BJ (cell line): ENCODE measurements at places on chromosomes 6 and 20. TPM values are rescaled to one million over a fixed set of nuclear protein-coding genes. Genes with fewer than 3 reads are reported as not detected.

The CYP39A1 gene
- 0.05 TPM in 1 of 2 replicates, not detected in the other for polyA plus RNA-seq

The RAMACL gene
- polyA plus RNA-seq, result 0.26 and 0.32 TPM in 2 replicates

The ADGRF5 gene
- polyA plus RNA-seq, result not detected in 2 replicates

The SPTLC3 gene
- polyA plus RNA-seq, result 0.27 and 0.36 TPM in 2 replicates

DNA sequence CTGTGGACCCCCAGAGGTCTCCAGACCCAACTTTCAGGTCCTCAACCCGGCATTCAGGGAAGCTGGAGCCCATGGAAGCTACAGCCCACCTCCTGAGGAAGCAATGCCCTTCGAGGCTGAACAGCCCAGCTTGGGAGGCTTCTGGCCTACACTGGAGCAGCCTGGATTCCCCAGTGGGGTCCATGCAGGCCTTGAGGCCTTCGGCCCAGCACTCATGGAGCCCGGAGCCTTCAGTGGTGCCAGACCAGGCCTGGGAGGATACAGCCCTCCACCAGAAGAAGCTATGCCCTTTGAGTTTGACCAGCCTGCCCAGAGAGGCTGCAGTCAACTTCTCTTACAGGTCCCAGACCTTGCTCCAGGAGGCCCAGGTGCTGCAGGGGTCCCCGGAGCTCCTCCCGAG lies 950 bp downstream of the GNAS start:
- DNase-seq, result no peak

- DNase-seq, result no peak
Observed at GRCh38 chr6:162017536-162017935, 710.0 kb downstream of the PRKN start.

- peak; percentile 82 for DNase-seq
Observed at GRCh38 chr6:44071670-44072451, 55.4 kb downstream of the MRPL14 start.

DNA sequence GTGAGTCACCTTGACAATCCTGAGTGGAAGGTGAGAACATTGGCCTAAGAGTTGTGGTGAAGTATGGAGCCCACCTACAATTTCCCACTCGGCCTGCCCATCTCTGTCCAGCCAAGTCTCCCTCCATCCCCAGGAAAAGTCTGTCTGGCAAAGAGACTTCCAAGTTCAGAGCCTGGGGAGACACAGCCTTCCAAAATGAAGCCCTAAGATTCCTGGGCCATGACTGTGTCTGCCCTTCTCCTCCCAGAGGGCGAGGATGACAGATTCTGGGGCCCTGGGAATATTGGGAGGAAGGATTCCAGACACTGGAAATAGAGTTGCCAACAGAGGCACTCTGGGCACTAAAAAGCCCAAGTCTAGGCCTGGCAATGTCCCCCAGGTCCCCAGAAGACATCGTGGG lies 176.8 kb downstream of the NFATC2 start:
- no peak for DNase-seq
